ENCODE measurements at places on chromosomes 2 and 18.

GRCh38 chr2:216632346-216632951 is 771 bp upstream of the IGFBP2 start:
- H3K27me3 ChIP-seq: peaks cover 88% of the 10 kb centered on the region
- peak overlapping the region; percentile 16 for H3K27ac ChIP-seq
- H3K4me1 ChIP-seq: peaks cover 31% of the 10 kb centered on the region
- peak overlapping the region; percentile 75 for H3K4me3 ChIP-seq
- DNase-seq: no peak

DNA sequence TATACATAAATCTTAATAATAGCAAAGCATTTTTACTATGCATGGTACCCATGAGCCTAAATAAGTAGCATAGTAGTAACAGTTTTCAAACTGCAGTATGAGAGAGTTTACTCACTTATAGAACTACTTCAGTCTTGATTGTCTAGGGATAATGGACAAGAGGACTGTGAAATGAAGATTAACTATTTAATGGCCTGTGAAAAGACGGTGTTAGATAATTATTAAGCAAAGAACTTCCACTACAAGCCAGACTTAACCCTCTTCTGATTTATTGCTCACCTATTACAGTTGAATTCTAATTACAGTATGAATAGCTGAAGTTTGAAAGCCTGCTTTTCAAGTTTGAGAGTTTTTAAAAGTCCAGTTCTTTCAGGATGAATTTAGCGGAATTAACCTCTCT is 18.9 kb downstream of the PIK3C3 start:
- H3K27me3 ChIP-seq: no peaks in the 10 kb centered on the region
- H3K36me3 ChIP-seq: peaks cover 32% of the 10 kb centered on the region
- no peak for DNase-seq
- peaks cover 39% of the 10 kb centered on the region for H3K4me1 ChIP-seq

- H3K27ac ChIP-seq: no peak overlapping the region
- H3K4me3 ChIP-seq: no peak overlapping the region
- no peaks in the 10 kb centered on the region for H3K27me3 ChIP-seq
- DNase-seq: no peak
- peaks cover 42% of the 10 kb centered on the region for H3K36me3 ChIP-seq
Observed at GRCh38 chr2:43977677-43978375, 18.0 kb downstream of the LRPPRC start.

DNA sequence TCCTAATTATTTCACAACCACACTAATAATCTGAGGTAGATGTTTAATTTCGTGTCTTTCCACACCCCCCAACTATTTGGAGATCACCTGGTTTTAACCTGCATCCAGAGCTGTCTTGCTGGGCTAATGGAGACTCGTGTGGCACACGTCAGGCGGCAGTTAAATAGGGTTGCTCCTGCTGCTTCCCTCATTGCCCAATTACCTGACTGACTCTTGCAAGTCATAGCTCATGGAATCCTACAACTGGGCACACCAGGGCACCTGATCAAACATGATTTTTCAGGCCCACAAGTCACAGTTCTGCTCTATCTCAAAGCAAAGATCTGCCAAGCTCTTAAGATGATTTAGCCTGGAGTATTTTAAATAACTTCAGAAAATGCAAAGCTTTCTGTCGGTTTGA is 1430.4 kb upstream of the ACVR2A start:
- H3K4me1 ChIP-seq: no peaks in the 10 kb centered on the region
- H3K36me3 ChIP-seq: no peaks in the 10 kb centered on the region
- H3K27ac ChIP-seq: no peak overlapping the region
- no peaks in the 10 kb centered on the region for H3K27me3 ChIP-seq

GRCh38 chr18:49959176-49959575 is 145.8 kb upstream of the ACAA2 start:
- peaks cover 49% of the 10 kb centered on the region for H3K4me1 ChIP-seq
- DNase-seq: peak; percentile 26
- no peak overlapping the region for H3K27ac ChIP-seq
- H3K4me3 ChIP-seq: no peak overlapping the region
- peaks cover 25% of the 10 kb centered on the region for H3K27me3 ChIP-seq

DNA sequence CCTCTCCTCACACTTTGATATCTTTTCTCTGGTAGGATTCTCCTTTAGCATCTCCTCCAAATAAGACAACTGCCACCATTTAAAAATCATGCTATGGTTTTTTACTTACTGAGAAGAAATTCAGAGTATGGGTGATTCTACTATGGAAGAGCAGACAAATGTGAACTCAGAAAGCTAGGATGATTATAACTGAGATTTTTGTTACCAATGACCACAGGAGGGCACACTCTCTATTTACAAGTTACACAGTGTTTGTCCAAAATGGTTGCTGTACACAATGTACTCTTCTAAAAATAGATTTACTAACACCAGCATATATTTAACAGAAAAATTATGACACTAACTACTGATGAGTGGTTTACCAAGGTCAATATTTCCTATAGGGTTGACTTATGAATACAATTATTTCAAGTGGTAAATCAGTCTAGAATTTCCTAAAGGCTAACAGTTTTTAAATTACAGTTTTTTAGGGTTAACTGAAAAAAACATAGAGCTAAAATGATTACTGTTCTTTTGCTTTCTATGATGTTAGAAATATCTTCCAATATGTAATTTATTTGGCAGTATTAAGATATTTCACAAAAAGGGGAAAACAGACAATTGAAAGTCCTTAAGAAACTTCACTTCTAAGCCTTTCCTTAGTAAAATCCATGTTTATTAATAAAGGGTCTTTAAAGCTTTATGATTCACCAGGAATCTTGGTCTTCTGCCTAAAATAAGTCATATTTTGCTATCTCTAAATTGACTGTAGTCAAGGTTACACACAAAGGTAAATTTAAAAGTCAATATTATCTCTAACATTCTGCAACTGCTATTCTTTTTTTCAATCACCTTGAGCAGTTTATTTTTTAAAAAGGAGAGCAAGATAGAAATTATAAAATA is 57.2 kb downstream of the MAP4K3 start:
- H3K27ac ChIP-seq: no peak overlapping the region
- H3K4me3 ChIP-seq: no peak overlapping the region
- no peak for DNase-seq
- no peaks in the 10 kb centered on the region for H3K27me3 ChIP-seq

- H3K27ac ChIP-seq: no peak overlapping the region
- no peak overlapping the region for H3K4me3 ChIP-seq
- H3K4me1 ChIP-seq: no peaks in the 10 kb centered on the region
Observed at GRCh38 chr2:172373766-172374165, 53.6 kb upstream of the ITGA6 start.

- H3K4me1 ChIP-seq: no peaks in the 10 kb centered on the region
- no peaks in the 10 kb centered on the region for H3K36me3 ChIP-seq
- H3K27ac ChIP-seq: no peak overlapping the region
Observed at GRCh38 chr2:34098256-34098655, 499.2 kb upstream of the FAM98A start.

DNA sequence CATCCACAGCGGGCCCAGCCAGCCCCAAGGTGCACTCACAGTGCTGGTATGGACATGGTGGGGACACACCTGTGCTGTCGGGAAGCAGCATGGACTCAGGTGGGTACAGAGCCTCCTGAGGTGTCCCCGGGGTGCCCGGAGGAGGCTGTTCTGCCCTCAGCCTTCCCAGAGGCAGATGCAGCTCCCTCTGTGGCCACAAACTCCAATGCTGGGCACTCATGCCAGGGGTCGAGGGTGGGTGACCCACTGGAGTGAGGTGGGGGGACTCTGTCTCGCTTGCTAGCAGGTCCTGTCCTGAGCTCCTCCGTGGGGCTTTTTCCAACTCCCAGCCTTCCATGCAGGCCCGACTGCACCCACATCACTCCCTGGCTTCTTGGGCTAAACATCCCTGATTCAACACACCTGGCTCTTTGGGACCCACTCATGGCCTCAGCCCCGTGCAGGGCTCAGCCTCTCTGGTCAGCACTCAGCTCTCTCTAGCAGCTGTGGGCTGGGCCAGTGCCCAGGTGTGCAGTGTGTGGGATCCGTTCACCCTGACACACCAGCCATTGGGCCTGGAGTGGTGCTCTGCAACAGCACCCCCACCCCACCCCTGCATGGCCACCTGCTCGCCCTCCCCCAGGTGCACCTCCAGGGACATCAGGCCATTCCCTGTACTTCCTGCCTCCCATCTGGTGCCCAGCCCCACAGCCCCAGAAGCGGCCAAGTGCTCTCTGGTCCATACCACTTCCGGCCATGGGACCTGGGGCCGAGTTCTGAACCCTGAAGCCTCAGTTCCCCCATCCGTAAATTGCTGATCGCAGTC is 16.0 kb downstream of the RAMP1 start:
- H3K27me3 ChIP-seq: peaks cover 30% of the 10 kb centered on the region
- H3K4me3 ChIP-seq: no peak overlapping the region
- peaks cover 19% of the 10 kb centered on the region for H3K4me1 ChIP-seq

- no peak overlapping the region for H3K27ac ChIP-seq
- no peak for DNase-seq
- no peaks in the 10 kb centered on the region for H3K27me3 ChIP-seq
Observed at GRCh38 chr18:70194227-70194890, 11.1 kb downstream of the RTTN start.

GRCh38 chr2:134366359-134366758 is 112.5 kb downstream of the MGAT5 start:
- DNase-seq: no peak
- H3K27me3 ChIP-seq: no peaks in the 10 kb centered on the region
- no peak overlapping the region for H3K4me3 ChIP-seq
- H3K4me1 ChIP-seq: peaks cover 18% of the 10 kb centered on the region

All from activated naive CD4-positive, alpha-beta T cell treated with anti-CD3 and anti-CD28 coated beads, Interleukin-2, amount 10 ng/mL, durations not matched to agents 7 days and 5 days (primary cell).